ENCODE measurements at places on chromosomes 7 and 10.
A peak's percentile ranks its signal among the peaks of the same experiment; 100 is the strongest.

DNA sequence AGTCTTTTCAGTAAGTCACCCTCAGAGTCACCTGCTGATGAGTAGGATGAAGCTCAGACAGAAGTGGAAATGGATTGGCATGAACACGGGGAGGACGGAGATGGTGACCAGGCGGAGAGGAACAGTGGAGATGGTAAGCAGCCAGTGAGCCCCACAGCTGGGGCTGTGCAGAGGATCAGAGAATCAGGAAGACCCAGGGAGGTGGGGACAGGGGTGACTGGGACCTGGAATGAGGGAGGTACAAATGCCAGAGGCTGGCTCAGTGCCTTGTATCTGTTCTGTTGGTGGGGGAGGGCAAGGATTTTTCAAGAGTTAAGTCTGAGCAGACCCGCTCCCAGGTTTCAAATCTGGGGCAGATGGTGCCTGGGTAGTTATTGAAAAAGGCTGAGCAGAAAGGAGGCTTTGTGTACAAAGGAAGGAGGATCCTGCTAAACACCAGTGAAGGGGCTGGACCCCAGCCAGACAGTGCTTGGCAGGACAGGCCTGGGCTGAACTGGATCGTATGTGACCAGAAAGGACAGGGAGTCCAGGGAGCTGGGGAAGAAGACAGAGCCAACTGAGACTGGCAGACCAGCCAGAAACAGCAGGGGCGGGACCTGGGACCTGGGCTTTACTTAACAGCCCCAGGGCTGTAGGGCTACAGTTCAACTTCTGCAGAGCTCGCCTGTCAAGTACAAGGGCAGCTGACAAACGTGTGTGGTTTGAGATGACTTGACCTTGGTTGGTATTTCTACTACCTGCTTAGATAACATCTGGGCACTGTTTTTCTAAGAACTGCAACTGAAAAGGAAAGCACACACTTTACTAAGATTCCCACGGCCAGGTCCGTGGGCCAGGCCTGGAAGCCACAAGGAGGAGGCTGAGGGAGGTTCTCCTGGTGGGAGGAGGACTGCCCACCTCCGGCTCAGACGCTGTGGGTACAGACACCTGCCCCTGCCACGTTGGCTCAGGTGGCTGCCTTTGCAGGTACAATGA lies 13.2 kb upstream of the FRMPD2 start:
- DNase-seq: no peak

- DNase-seq: no peak
These were observed 60.5 kb downstream of the YKT6 start for GRCh38 chr7:44261240-44261639.

- no peak for DNase-seq
These were observed 18.1 kb upstream of the GSTK1 start for GRCh38 chr7:143245123-143245522.

- no peak for DNase-seq
These were observed 32.5 kb downstream of the CDCA7L start for GRCh38 chr7:21912931-21913780.

GRCh38 chr7:115099906-115100305 lies 178.0 kb downstream of the MDFIC start:
- DNase-seq: no peak

DNA sequence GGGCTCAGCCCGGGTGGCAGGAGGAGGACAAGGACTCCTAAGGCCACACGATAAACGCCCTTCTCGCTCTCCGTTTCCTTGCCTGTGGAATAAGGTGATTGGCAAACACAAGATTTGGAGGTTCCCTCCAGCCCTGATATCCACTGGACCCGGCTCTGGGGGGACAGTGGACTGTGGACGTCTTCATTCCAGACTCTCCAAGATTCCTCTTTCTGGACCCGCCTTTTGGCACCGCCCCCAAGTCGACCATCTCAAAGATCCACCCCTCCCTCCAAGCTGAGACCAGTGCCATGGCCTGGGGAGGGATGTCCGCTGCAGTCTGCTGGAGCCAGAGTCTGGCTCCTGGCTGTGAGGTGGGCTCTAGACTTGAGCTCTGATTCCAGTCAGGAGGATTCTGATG lies 23.6 kb downstream of the ZNF783 start:
- DNase-seq: no peak

DNA sequence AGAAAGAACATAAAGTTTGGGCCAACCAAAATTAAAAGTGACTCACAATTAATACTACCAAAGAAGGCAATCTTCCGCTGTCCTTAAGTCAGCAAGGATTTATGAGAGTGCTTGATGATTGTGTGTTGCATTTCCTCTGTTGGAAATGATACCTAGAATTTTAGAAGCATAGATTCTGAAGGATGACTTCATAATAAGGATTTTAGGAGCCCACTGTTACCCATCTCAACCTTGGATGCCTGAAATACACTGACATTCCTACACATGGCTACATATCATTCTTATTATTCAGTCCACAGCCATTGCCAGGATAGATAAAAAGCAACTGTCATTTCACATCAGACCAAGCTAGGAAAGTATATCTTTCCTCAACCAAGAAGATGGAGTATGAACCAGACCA lies 823.8 kb downstream of the LRMDA start:
- DNase-seq: no peak

GRCh38 chr10:96319754-96320474 lies 15.7 kb downstream of the DNTT start:
- DNase-seq: no peak

DNA sequence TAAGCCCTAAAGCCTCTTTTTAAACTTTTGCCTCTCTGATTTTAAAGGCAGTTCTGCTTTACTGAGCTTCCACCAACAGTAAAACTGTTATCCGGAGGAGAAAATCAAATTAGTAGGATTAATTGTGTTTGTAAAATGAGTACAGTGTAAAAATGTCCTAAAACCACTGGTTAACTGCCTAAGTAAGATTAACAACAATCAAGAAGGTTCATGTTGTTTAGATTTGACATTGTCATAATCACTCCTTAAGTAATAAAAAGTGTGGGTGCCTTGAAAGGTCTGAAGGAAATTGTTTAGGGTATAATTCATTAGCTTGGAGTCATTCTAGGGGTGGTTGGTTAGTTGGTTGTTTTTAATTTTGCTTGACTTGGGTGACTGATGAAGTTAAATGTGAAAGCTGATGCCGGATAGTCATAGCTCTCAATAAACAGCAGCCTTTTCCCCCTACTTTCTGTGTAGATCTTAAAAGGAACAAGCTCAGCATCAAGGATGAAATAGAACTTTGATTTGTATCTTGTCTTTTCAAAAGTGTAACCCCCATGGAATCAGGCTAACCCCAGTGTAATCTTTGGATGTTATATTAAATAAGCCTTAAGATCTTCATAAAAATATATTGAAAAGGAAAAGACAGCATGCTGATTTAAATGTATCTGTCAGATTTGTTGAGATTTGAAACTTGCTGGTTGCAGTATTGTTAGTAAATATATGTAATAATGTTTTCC lies 148.3 kb downstream of the ARID5B start:
- DNase-seq: no peak

- no peak for DNase-seq
These were observed 53.6 kb downstream of the INSIG1 start for GRCh38 chr7:155351120-155351870.

GRCh38 chr7:151017953-151018420 lies 6.3 kb downstream of the ATG9B start:
- peak; percentile 48 for DNase-seq

DNA sequence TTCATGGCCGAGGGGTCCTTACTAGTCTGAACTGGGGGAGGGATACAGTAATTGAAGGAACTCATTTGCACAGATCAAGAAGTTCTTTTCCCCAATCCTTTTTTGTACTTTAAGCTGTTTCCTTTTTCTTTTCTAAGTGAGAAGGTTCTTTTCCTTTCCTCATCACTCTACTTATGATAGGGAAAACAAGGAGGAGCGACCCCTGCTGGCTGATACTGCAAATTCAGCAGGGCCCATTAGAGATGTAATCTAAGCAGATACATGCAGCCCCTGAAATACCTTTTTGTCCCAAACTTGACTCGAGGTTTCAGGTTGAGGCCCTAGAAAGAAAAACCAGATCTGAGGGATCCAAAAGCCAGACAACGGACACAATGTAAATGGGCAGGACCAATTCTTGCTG lies 305.5 kb downstream of the DNAJB9 start:
- DNase-seq: no peak

GRCh38 chr10:31578951-31579350 lies 259.9 kb downstream of the ZEB1 start:
- DNase-seq: no peak

DNA sequence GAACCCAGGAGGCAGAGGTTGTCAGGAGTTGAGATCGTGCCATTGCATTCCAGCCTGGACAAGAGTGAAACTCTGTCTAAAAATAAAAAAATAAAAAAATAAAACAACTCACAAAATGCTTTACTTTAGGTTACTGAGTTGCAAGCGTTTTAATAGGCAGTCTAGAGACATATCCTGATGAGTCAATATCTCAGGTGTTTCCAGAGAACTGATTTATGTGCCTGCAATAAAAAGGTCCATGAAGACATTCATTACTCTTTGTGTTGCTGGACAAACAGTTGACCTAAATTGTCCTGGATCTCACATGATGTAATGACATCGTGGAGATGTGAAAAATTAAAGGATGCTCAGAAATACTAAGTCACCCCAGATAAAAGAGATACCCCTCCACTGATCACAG lies 31.5 kb downstream of the CDNF start:
- DNase-seq: no peak

- DNase-seq: no peak
These were observed 28.8 kb upstream of the CUL1 start for GRCh38 chr7:148669927-148670326.

GRCh38 chr10:129332476-129332875 lies 134.6 kb upstream of the MGMT start:
- peak; percentile 3 for DNase-seq

GRCh38 chr10:123236126-123236525 lies 81.9 kb downstream of the BUB3 start:
- no peak for DNase-seq

- DNase-seq: peak; percentile 98
These were observed at the start of gene CYTH3 for GRCh38 chr7:6272481-6273323. Gene CYTH3 (minus strand): TSS chr7:6272624. CDS start chr7:6272507, 117 bp downstream.

DNA sequence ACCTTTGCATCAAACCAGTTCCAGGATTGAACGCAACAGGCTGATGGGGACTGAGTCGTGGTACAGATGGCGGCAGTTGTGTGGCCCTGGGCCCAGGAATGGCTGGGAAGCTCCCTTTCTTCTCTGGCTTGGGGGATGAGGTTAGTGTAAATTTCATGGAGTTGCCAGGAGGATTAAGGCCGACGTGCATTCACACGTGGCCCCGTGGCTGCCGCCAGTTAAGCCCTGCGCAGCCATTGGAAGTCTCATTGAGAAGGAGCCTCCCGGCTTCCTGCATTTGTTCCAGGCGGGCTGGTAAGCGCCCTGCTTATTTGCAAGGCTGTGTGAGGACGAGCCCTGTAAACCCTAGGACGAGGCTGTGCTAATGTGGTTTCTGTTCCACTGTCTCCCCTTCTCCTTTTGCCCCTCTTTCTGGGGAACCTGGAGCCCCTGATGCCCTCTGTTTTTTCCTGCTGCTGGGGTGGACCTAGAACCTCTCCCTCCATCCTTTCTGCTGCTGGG lies 174.7 kb upstream of the TNRC18 start:
- no peak for DNase-seq

DNA sequence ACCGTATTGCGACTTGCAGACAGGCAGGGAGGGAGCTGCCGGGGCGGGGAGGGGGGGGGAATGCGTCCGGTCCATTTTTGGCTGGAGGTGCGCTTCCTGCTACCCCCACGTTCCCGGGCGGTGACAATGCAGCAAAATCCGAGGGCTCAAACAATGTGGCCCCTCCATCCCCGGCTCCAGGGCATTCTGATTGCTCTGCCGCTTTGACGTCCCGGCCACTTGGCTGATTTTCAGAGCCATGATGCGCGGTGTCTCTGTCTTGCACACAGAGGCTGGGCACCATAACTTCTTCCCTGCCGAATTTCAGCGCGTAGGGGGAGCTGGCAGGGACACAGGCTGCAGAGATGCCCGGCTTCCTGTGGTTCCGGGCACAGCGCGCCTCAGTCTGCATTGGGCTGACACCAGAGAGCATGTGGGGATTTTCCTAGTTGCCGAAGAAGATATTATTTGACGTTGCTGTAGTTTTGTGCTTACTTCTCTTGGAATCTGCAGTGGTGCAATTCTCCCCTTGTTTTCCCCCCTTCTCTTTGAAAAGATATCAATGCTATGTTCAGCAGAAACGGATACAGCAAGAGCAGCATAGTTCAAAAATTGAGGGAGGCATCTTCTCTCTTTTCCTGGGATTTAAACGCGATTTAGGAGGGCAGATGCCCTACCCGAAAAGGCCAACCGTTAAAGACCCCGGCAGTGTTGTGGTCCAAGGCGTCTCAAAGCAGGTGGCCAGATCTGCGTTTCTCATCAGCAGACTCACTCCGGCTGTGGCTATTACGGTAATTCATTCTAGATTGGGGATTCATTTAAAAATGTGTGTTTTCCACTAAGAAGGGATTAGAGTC lies 1.4 kb downstream of the HECW1 start:
- no peak for DNase-seq

GRCh38 chr7:116641551-116642153 lies 30.3 kb upstream of the MET start:
- no peak for DNase-seq
